ENCODE measurements at places on chromosomes 2 and 18. TPM values are rescaled to one million over a fixed set of nuclear protein-coding genes. Genes with fewer than 3 reads are reported as not detected.
A peak's percentile ranks its signal among the peaks of the same experiment; 100 is the strongest.

DNA sequence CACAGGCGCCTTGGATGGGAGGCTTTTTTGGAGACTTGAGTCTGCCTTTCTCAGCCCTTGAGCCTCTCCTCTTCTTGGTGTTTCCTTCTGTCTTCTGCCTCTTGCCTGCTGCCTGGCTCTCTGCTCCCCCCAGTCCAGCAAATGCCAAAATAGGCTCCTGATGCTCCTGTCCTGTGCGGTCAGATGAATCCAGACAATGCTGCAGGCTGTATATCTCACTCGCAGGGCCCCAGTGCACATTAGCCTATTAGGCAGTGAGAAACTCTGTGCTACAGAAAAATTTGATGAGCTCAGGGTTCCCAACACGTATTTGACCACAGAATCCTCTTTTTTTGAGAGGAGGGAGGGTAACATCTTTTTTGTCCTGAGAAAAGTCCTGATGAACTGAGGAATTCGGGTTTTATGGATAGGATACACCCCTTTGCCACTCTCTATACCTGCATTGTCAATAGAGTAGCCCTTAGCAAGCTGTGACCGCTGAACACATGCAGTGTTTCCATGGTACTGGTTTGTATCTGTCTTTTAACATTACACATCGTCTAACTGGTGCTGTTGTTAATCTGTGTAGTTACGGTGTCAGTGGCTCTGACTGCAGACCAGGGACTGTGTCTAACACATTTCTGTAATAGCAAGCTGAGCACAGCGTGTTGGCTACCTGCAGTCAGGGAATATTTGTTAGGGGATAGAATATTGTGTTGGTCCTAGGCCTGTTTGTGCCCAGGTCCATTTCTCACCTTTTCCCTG lies 50.8 kb downstream of the FAM228A start:
- no peak for DNase-seq

DNA sequence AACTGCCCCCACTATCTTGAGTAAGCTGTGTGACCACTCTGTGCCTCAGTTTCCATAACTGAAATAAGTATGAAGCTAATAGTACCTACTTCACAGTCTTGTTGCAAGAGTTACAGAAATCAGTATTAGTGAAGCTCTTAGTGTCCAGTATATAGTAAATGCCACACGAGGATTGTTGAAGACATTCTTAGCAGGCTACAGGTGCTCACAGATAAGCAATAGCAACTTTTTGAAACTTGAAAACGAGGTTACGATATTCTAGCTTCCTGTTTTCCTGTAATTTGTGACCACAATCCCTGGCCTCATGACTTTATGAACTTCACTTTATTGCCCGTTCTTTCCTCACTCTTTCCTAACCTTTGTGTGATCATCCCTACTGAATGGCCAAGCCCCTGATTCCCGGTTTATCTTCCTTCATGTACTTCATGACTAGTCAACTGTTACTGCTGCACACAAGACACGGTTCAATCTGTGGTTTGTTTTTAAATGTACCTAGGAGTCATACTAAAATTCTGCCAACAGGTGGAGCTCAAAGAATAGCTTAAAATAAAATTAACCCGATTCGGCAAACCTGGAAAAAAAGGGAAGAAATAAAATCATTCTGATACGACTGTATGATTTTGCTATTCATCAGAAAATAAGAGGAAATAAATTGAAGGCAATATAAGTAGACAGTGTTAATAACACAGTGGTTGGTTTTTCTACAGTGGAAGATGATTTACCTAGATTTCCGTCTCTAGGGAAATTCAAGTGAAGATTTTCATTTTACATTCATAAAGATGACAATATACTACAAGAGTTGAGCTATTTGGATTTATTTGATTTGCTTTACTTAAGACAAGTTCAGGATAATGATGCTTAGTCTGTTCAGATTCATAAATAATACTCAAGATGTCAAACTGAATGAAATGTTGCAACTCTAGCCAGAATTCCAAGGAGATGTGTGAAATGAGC lies 38.1 kb upstream of the STAT1 start:
- peak; percentile 57 for DNase-seq

- no peak for DNase-seq
Observed at GRCh38 chr2:163779970-163780597, 44.3 kb upstream of the FIGN start.

DNA sequence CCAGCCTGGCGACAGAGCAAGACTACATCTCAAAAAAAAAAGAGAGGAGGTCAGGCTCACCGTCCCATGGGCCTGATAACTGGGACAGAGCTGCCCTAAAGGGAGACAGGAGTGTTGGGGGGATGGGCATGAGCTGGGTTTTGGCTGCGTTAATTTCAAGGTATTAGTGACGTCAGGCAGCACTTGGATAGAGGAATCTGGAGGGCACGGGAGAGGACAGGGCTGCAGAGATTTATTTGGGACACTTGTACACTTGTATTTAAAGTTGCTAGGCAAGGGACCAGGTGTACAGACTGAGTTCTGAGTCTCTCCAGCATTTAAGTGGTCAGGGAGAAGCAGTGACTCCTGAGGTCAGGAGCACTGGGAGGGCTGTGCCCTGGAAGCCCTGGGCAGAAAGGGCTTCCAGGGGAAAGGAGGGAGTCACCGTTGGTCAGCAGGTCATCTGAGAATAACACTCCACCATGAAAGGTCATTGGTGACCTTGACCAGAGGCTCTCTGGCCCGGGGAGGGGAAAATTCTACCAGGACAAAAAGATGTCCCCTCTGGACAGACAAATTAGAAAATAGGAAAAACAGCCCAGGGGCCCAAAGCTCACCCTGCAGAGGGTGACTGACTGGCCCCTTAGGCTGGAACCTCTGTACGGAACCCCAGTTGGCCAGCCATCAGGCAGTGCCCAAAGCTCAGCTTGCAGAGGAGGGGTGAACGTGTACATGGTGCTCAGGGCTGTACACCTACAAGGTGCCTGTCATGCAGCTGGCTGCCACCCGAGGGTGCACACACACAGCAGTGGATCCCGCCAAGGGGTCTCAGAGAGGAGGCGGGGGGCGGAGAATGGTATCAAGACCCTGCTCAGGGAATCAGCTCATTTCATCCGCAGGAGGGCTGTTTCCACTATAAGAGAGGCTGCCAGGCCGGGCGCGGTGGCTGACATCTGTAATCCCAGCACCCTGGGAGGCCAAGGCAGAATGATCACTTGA lies 23.0 kb upstream of the CNNM3 start:
- no peak for DNase-seq

GRCh38 chr2:9250091-9250490 lies 43.5 kb downstream of the ASAP2 start:
- no peak for DNase-seq

DNA sequence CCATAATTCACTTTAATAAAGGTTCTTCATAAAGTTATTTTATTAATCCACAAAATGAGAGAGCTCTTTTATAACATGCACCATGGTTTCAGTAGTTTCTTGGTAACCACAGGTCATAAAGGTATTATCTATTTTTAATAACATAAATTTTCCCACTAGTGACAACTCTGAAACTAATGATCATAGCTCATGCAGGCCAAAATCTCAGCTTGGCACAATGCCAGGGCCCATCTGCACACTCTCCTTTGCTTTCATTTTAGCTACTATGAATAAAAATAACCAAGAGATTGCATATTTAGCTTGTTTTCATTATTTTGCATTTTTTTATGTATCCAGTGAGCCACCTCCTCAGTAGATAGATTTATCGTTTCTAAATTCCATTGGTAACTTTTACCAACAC lies 691.8 kb upstream of the CHAC2 start:
- no peak for DNase-seq

- DNase-seq, result peak; percentile 58
Observed at GRCh38 chr2:216787851-216788540, 71.9 kb downstream of the TNP1 start.

DNA sequence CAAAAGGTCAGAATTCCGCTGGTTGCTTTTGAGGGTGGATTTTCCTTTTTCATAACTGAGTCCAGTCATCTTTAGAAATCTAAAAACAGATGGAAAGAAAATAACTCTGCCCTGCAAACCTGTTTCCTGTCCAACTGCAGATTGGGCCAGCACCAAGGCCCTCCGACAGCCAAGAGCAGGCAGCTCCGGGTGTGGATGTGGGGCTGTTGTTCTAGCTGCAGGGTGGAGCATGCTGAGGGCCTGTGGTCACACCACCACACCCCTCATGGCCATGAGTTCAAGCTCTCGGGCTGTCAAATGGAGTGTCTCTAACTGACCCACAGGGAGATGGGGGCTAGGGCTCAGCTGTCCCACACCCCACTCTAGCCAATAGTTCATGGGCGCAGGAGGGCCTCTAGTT lies 69.3 kb upstream of the BZW1 start:
- DNase-seq, result no peak

GRCh38 chr2:113875135-113875534 lies 14.8 kb upstream of the ACTR3 start:
- DNase-seq, result no peak

DNA sequence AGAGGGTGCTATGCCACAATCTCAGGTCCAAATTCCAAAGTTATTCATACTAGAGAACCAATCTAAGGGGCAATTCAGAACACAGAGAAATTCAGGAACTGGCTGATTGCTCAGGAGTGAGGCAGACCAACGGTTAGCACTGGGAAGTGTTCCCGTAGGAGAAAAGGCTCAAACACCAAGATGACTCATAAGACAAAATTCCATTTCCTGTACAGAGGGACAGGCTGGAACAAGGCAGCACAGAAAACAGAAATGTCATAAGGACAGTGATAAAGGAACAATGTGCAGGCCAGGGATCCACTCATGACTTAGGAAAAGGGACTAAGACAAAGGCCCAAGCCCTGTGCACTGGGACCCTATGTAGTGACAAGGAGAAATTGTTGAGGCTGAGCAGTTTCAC lies 54.2 kb downstream of the PDE1A start:
- no peak for DNase-seq

DNA sequence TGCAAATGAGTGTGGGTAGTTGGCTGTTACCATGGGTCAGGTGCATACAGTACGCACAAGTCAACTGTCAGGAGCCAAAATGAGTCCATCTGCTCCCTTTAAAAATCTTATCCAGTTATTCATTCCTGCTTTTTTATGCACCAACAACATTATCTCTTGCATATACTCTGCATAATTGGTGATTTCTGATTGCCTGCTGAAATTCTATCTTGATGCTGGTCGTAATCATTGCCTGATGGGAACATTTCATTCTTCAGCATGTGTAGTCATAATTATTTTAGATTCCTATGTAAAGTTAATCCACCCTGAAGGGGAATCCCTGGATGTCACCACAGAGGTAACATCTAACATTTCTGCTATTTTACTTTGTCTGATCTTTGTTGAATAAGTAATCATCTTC lies 102.2 kb upstream of the RND3 start:
- DNase-seq, result no peak

DNA sequence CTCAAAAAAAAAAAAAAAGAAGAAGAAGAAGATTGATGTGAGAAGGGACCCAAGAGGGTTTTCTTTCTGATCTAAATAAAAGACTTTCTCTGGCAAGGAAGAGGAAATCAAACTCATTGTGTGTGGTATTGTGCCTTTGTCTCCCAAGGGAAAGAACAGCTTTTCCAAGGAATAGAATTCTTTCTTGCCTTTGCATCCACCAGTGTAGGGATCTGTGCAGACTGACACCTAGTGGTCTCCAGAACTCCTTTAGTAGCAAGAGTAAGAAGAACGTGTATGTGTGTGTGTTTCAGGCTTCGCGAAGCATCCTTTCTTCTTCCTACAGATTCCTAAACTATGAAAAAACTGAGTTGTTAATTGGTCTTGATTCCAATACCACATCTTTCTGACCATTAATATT lies 33.5 kb upstream of the CRIM1 start:
- peak; percentile 65 for DNase-seq

- no peak for DNase-seq
Observed at GRCh38 chr2:134455426-134455825, 201.6 kb downstream of the MGAT5 start.

Gene NYAP2
- total RNA-seq, result 0.07 TPM

Gene CD8B2
- total RNA-seq, result not detected

Gene TGOLN2
- 31.9 TPM for total RNA-seq

Gene CGREF1
- total RNA-seq, result 3.0 TPM

Gene GCG
- not detected for total RNA-seq

Gene IL1RL1
- total RNA-seq, result not detected

Gene FAP
- total RNA-seq, result not detected

Gene CACNB4
- 14.2 TPM for total RNA-seq
